ENCODE measurements at places on chromosomes 3 and 15.

DNA sequence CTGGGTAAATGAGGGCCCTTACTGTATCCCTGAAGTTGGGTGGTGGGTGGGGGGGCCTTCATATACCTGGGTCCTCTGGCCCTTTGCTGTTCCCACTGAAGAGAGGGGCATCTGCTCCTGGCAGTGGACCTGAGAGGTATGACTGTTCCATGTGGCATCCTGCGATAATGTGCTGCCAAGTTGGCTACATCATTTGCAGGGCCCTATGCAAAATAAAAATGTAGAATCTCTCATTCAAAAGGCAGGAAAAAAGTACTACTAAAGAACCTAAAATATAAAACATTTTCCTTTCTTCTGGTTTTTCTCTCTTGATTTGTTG is 49.2 kb upstream of the RYK start:
- no peak for DNase-seq

GRCh38 chr3:113150250-113150649 is 61.1 kb upstream of the BOC start:
- no peak for DNase-seq

GRCh38 chr3:8645712-8646111 is 1.1 kb upstream of the SSUH2 start:
- no peak for DNase-seq

- DNase-seq, result no peak
Measured at GRCh38 chr3:22216601-22217000, 465.6 kb upstream of the ZNF385D start.

- DNase-seq, result no peak
Measured at GRCh38 chr15:76942331-76942730, 10.8 kb downstream of the RCN2 start.

- DNase-seq, result no peak
Measured at GRCh38 chr3:37183976-37184375, 9.6 kb upstream of the LRRFIP2 start.

DNA sequence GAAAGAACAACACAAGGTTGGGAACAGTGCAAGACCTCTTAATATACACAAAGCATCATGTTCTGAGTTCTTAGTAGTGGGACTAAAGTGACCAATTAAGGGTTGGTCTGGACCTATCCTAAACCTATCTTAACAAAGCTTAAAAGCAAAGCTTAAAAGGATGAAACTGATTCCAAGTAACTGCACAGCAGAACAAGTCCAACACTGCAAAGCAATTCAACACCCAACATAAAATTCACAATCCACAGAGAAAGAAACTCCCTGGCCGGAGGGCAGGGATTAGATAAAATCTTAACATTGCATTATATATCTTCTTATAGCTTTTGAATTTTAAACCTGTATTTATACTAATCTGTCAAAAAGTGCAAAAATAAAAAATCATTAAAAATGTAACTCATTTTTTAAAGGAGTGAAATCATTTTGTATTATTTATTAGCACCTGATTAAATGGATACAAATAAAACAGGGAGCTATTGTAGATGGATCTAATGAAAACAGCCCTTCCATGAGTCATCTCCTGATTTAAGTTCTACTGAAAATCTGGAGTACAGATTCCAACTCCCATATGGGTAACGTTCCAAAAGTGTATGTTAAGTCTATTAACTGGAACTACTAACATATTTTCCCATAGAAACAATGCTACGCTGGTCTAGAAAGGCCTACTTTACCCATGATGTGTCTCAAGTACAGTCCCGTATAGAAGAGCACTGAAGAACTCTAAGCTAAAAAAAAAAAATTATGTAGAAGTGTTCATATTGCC is 34.9 kb downstream of the PIK3R4 start:
- DNase-seq, result no peak

- no peak for DNase-seq
Measured at GRCh38 chr3:87390353-87390752, 114.0 kb upstream of the POU1F1 start.

- DNase-seq, result no peak
Measured at GRCh38 chr15:35170207-35170606, 85.1 kb upstream of the NANOGP8 start.

DNA sequence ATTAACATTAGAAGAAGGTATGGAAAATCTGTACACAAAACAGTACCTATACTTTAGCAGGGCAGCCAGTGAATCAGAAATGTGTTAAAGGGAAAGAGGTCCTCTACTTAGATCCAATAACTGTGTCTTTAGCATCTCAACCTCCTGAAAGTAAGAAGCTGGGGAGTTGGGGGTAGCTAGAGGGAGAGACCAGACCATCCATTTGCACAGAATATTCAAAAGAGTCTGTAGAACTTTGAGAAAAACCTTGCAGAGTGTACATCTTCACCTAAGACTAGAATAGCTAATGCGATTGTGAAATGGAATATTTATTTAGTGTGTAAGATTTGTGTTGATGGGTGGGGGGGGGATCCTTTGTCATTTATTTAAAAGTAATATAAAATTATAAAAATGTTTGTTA is 124.8 kb downstream of the RBPMS2 start:
- DNase-seq, result no peak

GRCh38 chr3:24062916-24063315 is 117.8 kb downstream of the NR1D2 start:
- no peak for DNase-seq

- no peak for DNase-seq
Measured at GRCh38 chr15:78933823-78934654, 10.8 kb downstream of the CTSH start.

DNA sequence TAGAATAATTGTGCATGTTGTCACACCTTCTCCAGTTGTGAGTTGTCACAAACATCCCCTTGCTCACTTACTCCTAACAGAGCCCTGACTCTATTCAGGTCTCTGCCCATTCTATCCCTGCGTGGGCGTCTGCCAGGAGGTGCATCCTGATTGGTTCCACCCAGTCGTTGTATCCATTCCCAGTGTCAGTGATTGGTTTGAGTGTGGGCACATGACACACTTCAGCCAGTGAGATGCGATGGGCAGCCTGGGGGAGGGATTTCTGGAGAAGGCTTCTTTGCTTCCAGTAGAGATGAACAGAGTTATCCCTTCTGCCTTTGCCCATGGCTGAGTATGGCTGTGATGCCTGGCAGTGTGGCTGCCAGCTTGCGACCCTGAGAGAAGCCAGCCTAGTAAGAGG is 18.7 kb downstream of the PXYLP1 start:
- no peak for DNase-seq

DNA sequence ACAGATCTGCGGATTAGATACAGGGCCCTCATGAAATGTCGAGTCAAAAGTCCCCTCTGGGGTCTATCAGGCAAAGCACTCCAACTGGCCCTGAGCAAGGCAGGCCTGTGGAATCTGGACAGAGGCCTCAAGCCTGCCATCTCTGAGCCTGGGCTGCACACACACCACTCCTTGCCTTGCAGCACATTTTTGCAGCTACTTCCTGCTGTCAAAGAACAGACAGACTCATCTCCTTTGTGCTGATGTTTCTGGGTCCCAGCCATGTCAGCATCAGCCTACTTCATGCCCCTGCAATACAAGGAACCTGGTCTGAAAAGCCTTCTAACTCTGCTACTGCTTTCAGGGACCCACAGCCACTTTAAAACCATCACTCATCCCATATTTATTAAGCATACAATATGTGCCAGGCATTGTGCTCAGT is 60.6 kb upstream of the IL12A start:
- no peak for DNase-seq

GRCh38 chr15:25670025-25670554 is 193.0 kb downstream of the ATP10A start:
- no peak for DNase-seq

DNA sequence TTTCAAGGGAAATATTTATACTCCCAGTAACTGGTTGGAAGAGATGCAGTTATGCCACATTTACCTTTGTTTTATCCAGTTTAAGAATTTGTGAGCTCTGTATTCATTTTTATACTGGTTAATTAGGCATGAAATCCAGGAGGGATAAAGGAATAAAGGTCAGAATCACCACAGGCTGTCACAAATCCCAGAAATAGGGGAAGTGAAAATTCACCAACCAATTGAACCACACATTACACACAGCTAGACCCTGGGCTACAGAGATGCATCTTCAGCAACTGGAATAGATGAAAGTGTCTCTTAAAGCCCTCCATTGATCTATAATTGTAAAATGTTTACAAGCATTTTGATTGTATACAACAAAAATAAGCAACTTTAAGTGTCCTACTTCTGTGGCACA is 18.5 kb downstream of the SERPINI1 start:
- no peak for DNase-seq

DNA sequence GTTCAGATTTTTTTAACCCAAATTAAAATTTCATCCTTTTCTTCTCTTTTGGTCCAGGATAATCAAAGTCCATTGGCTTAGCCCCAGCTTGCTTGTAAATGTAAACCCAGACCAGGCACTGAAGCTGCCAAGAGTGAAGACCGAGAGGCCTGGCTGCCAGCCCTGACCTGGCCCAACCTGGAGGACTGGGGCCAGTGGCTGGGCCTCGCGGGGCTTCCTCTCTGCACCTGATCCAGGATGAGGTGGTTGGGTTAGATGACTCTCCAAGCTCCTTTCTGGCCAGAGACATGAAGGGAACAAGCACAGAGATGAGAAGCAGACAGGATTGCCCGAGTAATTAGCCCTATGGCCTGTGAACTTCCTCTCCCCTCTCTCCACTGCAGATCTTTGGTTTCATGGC is 50.6 kb downstream of the CMTM6 start:
- no peak for DNase-seq

GRCh38 chr15:96366526-96366877 is 36.0 kb downstream of the NR2F2 start:
- DNase-seq, result no peak

- DNase-seq, result no peak
Measured at GRCh38 chr3:55968331-55968730, 481.2 kb upstream of the WNT5A start.

DNA sequence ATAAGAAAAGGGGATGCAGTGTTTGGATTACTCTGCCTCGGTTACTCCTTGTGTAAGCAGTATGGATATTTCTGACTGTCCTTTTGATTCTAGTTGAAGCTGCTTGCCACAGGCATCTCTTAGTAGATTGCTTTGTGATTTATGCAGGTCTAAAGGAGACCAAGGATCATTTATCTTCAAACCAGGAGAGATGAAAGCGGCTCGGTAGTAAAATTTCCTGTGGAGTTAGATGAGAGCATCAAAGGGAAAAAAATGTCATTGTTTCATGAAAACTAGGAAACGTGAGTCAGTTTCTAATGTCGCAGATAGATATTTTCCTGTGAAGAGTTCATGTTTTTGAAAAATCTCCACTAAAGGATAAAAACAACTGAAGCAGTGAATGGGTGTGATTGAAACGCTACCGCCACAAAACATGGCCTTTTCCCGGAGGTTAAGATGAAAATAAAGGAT is 254.0 kb upstream of the TBL1XR1 start:
- no peak for DNase-seq

DNA sequence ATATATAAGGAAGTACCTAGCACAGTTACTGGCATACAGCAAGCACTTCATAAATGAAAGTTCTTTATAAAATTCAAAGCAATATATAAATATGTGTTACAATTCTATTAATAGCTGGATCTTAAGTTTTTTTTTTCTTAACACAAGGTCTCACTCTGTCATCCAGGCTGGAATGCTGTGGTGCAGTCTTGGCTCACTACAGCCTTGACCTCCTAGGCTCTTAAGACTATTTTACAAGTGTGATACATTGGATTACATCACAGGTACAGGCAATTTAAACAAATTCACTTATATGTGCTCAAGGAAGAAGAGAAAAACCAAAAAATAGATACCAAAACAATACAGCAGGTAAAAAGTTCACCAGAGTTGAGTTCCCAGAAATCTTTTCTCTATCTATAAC is 60.6 kb downstream of the ZNF280D start:
- DNase-seq, result no peak

DNA sequence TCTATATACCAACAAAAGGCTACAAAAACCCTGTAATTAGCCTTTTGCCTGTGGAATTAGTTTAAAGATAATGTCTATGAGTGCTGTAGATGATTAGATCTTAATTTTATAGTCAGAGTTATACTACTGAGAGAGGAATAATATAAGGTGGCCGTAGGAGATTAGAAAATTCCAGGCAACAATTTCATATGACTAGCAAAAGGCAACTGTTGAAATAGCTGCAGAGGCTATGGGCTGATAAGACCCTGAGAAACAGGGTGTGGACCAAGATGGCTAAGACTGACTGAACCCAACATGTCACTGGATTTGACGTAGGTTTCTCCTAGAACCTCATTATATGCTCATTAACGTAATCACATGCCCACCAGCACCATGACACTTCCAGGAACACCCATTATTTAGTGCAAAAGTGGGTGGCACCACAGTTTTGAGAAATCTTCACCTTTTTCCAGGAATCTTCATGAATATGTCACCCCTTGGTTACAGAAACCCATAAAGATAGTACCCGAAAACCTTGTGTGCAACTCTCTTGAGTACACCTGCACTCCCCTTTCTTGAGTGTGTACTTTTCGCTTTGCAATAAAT is 29.1 kb upstream of the SCG3 start:
- no peak for DNase-seq

GRCh38 chr3:66437341-66437929 is 63.4 kb downstream of the LRIG1 start:
- no peak for DNase-seq

DNA sequence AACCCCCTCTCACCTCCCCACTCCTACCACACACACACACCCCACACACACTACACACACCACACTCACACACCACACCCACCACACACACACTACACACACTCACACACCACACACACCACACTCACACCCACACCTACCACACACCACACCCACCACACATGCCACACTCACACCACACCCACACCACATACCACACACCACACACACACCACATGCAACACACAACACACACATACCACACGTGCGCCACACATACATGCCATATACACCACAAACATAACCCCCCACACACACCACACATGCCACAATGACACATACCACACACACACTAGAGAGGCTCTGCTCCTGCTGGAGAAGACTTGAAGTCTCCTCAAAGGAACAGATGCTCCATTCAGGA is 5.9 kb upstream of the ITPKA start:
- DNase-seq, result no peak

- no peak for DNase-seq
Measured at GRCh38 chr3:29721789-29722188, 440.9 kb downstream of the RBMS3 start.

DNA sequence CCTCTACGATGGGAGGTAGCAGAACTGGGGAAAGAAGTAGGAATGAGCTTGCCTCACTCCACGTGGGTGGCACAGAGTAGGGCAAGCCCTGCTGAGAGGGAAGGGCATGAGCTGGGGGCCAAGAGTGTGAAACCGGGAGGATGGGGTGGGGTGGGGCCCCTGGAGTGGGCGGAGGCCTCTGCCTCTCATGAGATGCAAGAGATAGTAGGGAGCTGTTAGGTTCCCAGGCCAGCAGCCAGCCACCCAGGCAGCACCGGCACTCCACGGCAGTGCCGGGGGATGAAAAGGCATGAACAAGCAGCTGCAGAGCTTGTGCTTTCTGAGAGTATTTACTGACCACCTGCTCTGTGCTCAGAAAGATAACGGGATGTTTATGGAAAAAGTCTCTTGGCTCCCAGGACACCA is 24.4 kb upstream of the PLA2G4E start:
- no peak for DNase-seq

DNA sequence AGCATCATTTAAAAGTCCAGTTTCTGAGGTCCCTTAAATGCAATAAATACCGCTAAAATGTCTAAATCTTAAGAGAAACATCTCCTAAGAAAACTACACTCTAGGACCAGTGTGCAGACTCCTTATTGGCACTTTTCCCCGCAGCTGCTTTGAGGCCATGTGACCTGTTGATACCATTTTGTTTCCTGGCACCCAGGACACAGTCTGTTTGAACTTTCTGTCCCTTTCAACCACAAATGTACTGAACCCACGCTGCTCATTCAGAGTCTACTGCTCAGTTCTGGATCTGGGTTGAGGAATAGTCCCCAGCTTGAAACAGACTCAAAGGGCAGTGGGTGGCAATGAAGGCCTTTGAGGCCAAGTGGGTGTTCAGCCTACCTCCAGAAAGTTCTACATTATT is 17.1 kb downstream of the LDHAL6B start:
- no peak for DNase-seq

Data from HS-27A (cell line).